ENCODE measurements at places on chromosomes 3 and 15.

DNA sequence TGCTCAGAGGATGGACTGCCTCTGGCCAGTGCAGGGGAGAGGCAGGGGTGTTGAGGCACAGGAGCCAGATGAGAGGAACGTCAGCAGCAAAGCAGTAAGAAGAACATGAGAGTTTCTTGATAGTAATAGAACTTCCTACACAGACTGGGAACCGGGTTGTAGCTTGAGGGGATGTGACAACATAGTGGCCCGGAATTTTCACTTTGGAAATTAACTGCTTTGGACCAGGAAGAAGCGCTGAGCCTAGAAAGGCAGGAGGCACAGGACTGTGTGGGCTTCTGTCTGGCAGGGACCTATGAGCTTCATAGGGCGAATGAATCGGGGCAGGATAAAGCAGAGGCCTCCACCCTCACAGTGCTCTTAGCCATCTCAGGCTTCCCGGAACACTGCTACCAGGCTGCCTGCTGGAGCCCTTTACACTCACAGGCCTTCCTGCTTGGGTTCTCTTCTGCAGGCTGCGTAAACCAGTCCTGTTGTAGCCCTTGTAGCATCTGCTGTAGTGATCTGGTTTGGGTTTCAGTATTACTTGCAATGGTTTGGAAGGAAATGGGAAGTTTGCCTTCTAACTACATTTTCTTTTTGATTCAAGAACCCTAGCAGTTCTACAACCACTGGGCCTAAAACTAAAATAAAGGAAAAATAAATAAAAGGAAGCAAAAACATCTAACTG, 3.3 kb upstream of the ADPGK start:
- no peak for DNase-seq

DNA sequence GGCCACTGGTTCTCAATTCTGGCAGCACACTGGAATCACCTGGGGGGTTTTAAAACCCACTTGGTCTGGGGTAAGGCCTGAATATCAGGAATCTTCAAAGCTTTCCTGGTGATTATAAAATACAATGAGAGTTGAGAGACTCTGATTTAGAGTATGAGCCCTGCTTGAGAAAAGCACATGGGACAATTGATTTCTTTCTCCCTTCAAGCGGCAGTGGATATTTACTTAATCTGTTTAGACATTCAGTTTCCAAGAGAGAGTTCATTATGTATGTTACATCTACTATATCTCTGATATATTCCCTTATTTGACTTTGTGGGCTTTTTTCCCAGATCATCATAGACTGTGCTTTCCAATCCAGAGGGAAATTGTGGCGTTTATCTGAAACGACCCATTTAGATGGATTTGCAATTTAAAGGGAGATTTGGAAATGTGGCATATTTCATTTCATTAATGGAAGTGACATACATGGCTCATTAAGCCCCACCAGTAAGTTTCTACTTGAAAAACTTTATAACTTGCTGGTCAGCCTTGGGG, 171.2 kb upstream of the PFN2 start:
- no peak for DNase-seq

DNA sequence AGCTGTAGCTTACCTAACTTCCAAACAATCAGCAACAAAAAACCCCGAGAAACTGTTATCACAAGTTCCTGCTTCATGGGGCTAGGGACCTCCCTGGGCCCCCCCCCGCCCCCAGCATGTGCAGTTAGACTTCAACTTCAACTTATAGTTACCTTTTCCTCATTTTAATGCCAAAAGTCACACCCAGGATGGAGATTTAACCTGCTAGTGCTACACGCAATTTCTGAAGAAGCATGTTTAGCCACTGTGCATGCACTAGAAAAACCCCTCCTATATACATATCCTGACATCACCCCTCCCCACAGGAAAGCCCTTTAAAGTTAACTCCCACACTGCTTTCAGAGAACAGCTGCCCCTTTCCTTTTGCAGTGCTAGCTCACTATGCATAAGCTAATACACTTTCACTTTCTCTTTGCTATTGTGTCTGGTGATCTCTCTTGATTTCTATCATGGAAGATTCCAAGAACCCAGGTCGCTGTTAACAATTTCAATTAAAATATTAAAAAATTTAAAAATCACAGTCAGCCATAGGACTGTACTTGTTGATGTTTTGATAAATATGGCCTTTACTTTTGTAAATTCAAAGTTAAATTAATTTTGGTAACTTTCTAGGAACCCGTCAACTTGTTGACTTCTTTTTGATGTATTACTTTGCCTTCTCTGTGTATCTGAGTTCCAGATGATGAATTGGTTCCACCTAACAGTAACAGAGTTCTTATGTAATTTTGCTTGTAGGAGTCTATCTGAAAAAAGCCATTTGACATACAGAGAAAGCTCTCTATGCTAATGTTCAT, 75.2 kb upstream of the ACAD9 start:
- no peak for DNase-seq

- no peak for DNase-seq
Measured at GRCh38 chr15:83100097-83100646, 7.3 kb upstream of the TM6SF1 start.

All from T-helper 9 cell (primary cell).